Spinal cord (tissue), 10 donors: ENCODE measurements at places on chromosomes 7 and 10. TPM values are rescaled to one million over a fixed set of nuclear protein-coding genes. Genes with fewer than 3 reads are reported as not detected.

DNA sequence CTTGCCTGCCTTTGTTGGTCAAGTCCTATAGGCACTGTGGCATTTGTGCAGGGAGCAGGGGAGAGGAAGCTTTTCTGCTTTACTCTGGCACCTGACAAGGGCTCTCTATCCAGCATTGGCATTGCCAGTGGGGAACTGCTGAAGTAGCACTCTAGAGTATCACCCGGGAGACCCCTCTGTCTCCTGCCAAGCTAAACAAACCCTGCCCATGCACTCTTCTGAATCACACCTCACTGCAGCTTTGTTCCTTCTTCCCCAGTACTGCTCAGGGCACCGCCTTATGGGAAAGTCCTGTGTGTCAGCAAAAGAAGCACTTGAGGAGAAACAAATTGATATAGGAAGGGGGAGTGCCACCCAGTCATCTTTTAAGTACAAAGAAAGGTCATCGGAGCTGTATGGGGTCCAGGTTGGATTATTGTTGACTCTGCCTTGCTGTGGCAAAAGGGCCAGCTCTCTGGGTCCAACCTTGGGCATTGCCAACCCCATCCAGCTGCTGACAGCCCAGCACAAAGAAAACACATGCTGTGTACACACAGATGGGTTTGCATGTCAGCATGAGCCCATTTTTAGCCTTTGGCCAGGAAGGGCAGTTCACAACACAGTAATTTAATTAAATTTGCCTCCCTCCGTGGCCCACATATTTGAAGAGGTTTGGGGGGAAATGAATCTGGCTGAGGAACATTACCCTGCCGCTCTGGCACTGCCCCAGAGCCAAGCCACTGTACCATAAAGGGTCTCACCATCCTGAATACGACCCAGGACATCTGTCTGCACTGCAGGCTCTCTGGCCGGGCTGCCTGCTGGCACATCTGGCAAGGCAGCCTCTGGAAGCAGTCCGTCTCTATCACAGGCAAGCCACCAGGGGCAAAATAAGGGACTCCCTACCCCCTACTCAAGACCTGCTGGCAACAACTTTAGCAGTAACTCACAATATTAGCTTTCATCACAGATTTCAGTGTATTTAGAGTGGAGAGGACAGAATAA, 13.1 kb downstream of the LRRC4 start:
- DNase-seq: no peak

GRCh38 chr10:45653454-45653853, 19.1 kb downstream of the ZFAND4 start:
- no peak for DNase-seq

GRCh38 chr7:96495751-96496216, 173.9 kb upstream of the SLC25A13 start:
- no peak for DNase-seq

GRCh38 chr7:127525866-127526480, 59.4 kb downstream of the GCC1 start:
- no peak for DNase-seq

GRCh38 chr10:92122941-92123450, 167.9 kb downstream of the CPEB3 start:
- DNase-seq: no peak

DNA sequence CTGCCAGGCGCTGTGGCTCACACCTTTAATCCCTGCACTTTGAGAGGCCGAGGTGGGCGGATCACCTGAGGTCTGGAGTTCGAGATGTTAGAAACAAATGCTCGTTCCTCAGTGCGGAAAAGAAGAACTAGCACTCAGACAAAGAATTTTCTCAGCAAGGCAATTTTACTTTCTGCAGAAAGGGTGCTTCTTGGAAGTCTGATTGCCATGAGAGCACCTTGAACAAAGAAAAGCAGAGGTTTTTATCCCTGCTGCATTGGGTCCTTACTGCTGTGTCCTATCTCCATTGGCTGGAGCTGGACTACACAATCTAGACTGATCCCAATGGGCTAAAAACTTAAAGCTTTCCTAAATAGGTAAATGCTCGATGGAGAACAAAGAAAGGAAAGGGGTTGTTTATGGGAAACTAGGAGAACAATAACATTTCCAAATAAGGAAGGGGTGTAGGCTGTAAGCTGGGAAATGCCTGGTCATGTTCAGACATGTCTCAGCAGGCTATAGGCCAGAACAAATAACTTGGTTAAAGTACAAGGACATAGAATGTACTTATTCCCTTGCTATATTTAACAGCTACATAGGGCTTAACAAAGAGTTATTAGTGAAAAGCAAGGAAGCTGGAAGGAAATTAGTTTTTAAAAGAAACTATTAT, 26.1 kb upstream of the ACTR3B start:
- DNase-seq: no peak

The WNT8B gene
- polyA plus RNA-seq: 0.32 TPM

- no peak for DNase-seq
Observed at GRCh38 chr10:49295297-49295696, 3.7 kb upstream of the C10orf71 start.

DNA sequence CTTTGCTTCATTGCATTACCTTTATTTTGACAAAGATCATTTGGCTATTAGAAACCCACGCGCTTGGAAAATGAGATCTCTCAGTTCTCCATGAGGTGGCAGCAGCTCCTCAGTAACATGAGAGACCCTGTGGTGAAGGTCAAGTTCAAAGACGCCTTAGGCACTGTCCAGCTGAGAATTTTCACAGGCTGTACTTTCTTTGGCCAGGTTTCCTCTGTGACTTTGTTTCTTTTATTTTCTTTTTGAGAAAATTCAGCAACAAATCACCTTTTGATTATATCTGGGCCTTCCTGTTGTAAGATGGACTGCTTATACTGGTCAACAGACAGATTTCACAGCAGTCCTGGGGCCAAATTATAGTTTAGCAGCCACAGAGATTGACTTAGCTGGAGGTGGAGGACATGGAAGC, 54.5 kb downstream of the RAB18 start:
- peak; percentile 46 for DNase-seq

The KCP gene
- polyA plus RNA-seq: 1.7 TPM

DNA sequence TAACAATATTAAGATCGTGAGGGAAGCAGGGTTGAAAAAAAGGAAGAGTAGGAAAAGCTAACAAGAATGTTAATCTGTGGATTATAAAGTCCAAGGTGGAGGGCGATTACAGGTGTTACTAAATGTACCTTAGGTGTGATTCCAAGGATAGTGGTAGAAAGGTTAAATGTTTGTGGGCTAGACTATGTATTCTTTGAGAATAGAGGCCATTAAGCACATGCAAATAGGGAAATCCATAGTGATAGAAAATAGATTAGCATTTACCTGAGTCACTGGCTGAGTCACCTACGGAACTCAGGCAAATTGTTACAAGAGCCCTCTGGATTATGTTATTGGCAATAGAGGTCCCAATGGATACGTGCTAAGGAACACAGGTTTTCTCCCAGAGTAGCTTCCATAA, 9.0 kb downstream of the MGAM2 start:
- DNase-seq: no peak

- no peak for DNase-seq
Observed at GRCh38 chr10:84160663-84161362, 12.8 kb upstream of the GPR15LG start.

GRCh38 chr10:132981173-132981555, 38.8 kb upstream of the CFAP46 start:
- DNase-seq: no peak

DNA sequence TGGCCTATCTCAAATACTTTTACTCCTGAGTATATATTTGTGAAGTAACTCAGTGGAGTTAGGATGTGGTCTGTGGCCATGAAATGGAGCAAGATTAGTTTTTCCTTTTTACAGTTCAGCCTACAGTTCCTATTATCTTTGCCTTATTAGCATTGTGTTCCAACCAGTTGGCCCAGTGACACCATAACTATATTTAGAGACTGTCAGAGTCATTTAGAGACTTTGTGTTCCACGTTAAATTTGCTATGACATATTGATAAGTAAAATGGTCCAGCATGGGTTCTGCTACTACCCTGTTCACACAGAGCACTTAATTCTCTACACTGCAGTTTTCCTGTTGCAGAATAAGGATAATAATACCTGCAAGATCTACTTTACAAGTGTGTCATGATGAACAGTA, 68.3 kb upstream of the RAB11FIP2 start:
- DNase-seq: no peak

DNA sequence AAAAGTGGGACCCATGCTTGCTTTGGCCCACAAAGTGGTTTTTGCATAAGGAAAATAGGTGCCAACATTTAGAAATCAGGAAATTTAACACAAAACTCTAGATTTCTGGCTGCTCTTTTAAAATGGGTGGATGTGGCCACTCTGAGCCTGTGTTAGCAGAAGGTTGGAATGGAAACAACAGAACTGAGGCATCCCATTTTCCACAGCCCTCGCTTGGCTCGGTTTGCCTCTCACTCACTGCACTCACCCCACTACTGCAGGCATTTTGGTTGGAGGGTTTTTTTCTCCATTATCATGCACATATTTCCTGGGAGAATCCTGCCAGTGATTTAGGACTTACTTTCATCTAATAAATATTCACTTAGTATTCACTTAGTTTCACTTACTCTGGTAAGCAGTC, 178.9 kb downstream of the BICC1 start:
- no peak for DNase-seq

DNA sequence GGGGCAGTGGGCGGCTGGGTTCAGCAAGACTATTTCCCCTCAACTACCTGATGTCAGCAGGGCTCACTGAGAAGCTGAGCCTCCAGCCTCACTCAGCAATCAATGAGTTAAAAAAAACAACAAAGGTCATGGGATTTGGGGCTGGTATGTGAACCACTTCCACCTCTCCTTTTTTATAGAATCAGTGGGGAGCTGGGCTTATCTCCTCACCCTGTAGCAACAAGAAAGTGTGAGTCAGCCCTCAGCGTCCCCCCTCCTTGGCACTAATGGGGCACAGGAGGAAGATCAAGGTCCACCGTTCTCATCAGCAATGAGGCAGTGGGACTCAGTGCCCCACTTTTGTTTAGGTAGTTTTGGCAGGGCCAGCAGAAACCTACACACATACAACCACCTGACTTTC, 823.5 kb upstream of the POM121L12 start:
- DNase-seq: no peak

DNA sequence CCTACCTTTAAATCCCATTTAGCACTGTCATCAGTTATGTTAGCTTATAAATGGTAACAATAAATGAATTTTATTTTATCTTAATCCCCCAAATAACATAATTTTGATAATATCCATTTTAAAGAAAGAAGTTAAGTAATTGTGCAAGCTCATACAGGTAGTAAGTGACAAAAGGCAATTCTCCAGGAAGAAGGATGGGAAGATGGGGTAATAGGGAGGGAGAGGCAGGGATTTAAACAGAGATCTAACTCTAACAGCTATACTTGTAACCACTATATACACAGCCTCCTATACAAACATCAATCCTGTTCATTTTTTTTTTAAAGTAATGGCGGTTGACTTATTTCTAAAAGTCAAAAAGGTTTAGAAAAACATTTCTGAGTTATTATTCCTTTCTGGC, 119.4 kb downstream of the SGMS1 start:
- DNase-seq: no peak
